ENCODE measurements at places on chromosomes 3 and 15. TPM values are rescaled to one million over a fixed set of nuclear protein-coding genes. Genes with fewer than 3 reads are reported as not detected.

The CHRD gene
- 5.8 TPM for total RNA-seq

The CNOT10 gene
- total RNA-seq = 21.8 TPM

The SPESP1 gene
- 4.1 TPM for total RNA-seq

The ARGFX gene
- not detected for total RNA-seq

The AP3S2 gene
- total RNA-seq = 37.3 TPM

The CKMT1B gene
- total RNA-seq = 3.0 TPM

The HESX1 gene
- 0.82 TPM for total RNA-seq

The TYRO3 gene
- total RNA-seq = 59.9 TPM

The ZIC1 gene
- not detected for total RNA-seq

GRCh38 chr15:70170096-70170699, 72.5 kb upstream of the TLE3 start:
- DNase-seq = no peak

GRCh38 chr3:195809796-195810454, 1.8 kb downstream of the MUC4 start:
- DNase-seq = no peak

- no peak for DNase-seq
Measured at GRCh38 chr15:55681631-55682030, 61.3 kb downstream of the PRTG start.

GRCh38 chr3:178474526-178474925, 61.7 kb upstream of the KCNMB2 start:
- no peak for DNase-seq

- no peak for DNase-seq
Measured at GRCh38 chr3:121981473-121981872, 40.6 kb downstream of the ILDR1 start.

GRCh38 chr3:178420033-178420432, 116.2 kb upstream of the KCNMB2 start:
- DNase-seq = no peak

DNA sequence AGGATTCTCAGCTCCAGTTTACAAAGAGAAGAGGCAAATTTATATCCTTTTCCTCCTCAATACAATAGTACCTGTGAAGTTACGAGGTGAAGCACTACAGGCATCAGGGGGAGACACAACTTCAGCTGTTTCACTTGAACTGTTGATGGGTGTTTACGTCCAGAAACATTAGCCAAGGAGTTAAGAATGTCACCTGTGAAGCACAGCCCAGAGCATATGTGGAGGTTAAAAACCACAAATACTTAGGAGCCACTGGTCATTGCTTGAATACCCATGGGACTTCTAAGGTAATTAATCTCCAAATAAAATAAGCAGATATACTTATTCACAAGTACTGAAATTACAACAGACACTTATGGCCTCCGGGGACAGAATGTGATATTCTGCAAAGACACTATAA, 246.5 kb downstream of the ULK4 start:
- DNase-seq = no peak

- no peak for DNase-seq
Measured at GRCh38 chr15:35740761-35741160, 194.8 kb upstream of the DPH6 start.

DNA sequence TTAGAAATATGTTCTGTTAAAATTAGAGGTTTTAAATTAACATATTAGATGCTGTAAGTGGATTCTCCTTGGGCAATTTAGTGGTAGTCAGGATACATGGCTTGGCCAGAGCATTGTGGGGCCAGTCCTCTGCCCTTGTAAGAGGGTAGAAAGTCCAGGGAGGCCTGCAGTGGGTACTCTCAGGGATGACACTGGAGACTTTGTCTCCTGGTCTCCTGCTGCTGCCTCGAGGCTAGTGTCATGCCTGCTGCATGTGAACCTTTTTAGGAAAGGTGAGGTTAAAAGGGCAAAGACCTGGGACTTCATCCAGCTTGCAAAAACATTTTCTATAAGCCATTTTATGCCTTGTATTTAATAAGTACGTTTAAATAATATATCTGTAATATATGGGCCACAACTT, 96.8 kb upstream of the PROK2 start:
- no peak for DNase-seq

DNA sequence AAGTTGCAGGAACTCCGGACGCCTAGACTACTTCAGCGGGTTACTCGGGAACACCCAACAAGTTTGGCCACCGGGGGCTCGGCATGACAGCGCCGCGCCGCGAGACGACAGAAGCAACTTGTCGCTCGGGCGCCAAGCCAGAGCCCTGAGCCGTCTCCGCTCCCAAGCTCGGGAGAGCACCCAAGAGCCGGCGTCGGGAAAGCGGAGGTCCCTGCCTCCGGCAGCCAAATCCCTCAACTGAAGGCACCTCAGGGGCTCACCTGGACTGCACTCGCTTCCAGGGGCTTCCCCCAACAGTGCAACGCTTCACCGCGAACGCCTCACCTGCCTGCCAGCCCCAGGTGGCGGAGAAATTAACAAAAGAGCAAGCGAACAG, 640 bp downstream of the MB21D2 start:
- DNase-seq = no peak

DNA sequence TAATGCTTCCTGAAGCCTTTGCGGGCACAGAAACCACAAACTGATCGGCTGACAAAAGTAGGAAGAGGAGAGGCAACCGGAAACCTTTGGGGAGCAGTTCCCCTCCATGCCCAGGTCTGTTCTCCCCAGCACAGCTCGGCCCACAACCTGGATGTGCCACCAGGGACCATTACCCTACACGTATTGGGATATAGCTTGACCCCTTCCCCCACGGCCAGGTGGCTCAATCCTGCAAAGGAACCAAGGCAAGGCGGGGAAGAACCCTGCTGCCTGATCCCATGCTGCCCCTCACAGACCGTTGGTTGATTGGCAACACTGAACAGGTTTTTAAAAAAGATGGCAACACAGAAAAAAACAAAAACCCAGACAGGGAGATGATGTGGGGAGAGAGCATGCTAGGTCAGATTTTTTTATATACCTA, 19.7 kb upstream of the TCAIM start:
- DNase-seq = no peak

GRCh38 chr15:51331141-51331540, 7.3 kb downstream of the CYP19A1 start:
- DNase-seq = no peak

- no peak for DNase-seq
Measured at GRCh38 chr15:95032156-95032555, 800.8 kb downstream of the MCTP2 start.

DNA sequence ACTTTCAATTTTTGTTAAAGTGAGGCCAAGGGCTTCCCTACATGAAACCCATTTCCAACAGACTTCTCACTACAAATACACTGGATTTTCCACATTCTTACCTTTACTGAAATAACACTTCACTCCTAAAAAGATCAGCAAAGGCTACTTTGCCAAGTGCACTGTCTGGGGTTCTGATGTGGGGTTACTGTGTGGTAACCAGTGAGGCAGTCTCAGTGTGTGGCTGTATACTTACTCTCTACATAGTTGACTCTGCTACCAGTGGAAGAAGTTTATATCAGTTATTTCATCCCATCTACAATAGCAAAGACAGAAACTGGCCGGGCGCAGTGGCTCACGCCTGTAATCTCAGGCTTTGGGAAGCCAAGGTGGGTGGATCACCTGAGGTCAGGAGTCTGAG, 5.6 kb downstream of the WDR82 start:
- DNase-seq = no peak

DNA sequence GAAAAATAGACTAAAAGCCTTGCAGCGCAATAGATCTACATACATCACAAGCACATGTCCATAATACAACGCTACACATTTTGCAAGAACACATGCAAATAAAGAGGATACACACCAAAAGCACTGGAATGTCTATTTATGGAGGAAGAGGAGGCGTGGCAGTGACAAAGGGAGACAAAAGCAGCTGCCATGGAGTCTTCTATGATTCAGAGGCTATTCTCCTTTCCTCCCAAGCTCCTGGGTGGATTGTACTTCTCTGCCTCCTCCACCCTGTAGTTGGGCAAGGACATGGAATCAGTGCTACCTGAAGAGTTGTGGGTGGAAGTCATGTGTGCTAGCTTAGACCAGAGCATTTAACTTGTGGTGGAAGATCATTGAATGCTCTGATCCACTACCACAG, 57.9 kb upstream of the ABHD2 start:
- DNase-seq = no peak

DNA sequence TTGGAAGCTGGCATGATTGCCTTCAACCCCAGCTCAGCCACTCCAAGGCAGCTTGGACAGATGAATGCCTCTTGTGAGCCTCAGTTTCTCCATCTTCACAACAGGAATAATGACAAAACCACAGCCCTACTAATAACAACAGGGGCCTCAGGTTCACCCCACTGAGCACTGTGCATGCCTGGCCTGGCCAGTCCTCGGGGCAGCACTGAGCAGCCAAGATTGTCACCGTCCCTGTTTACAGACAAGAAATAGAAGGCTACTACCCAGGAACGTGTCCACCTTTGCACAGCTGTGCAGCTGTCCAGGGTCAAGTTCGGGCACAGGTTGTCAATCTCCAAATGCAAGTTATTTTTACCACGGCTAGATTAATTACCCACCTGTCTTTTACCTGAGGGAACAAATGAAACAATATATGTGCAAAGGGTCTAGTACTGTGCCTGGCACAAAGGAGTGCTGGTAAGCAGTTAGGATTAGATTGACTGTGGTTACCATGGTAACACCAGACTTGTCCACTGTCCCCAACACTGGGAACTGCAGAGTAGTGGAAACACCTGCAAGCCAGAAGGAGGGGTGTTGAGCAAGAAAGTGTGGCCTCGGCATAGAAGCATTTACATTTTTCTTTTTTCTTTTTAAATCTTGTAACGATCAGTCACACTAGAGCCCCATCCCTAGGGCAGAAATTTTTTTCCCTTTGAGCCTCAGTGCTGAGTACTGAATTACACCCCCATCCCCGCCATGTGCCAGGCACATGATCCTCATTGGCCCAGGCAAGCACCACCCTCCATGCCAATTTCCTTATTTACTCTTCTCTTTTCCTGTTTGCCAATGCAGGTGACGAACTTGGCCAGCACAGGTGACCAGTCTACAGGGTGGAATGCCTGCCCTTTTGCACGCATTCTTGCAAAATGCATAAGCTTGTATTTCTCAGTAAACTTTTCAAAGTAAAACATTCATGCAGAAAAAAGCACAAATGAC, 66.3 kb upstream of the SLC6A6 start:
- no peak for DNase-seq

GRCh38 chr3:43998370-43998835, 243.3 kb upstream of the TOPAZ1 start:
- DNase-seq = no peak

DNA sequence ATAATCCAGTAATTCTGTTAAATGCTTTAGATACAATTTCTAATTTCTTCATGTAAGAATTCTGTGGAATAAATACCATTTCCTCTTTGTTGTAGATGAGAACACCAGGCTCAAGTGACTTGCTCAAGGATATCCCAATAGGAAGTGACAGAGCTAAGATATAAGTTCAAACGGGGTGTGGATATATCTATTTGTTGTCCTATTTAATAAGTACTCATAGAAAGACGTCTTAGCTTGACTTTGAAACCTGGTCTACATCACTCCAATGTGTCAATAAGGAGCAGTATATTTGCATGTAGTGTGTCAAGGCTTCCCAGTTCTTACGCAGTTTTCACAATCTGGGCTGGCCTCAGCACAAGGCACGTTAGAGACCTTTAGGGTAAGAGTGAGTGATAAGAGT, 4.7 kb upstream of the GCSAM start:
- no peak for DNase-seq

GRCh38 chr3:31157047-31157694, 262.7 kb upstream of the GADL1 start:
- DNase-seq = no peak

- no peak for DNase-seq
Measured at GRCh38 chr3:124791639-124792151, 61.4 kb downstream of the UMPS start.

DNA sequence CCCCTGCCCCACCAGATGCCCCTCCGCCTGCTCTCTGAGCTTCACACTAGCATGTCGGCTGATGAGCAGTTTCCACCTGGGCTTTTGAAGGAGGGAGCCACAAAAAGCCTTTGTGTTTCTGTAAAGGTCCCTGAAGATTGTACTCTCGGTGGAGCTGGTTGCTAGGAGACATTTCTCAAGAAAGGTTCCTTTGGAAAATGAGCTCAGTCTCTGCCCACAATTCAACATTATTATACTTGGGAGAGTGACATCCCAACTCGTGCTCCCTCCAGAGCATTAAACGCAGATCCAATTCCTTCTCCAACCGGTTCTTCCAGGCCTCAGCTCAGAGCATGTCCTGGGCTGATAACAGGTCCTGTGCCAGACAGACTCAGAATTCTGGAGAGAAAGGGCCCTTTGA, 26.8 kb upstream of the FAM107A start:
- no peak for DNase-seq

- DNase-seq = no peak
Measured at GRCh38 chr3:65899226-65899625, 139.5 kb downstream of the MAGI1 start.

DNA sequence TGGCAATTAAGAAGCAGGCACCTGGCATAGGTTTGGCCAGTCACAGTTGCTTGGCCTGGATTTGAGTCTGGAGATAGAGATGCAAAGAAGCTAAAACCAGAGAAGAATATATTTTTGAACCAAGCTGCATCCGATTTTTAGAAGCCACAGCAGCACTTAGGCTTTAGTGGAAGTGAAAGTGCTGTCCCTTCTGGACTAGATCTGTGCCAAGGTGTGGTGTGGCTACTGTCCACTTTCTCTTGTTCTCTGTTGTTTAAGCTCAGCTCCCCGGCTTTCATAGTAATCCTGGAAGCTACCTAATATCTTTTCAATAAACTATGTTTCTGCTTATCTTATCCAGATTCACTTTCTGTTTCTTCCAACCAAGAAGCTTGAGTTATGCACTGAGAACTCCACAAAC, 183.4 kb upstream of the THRB start:
- no peak for DNase-seq

GRCh38 chr3:156548902-156549301, 6.0 kb downstream of the SSR3 start:
- no peak for DNase-seq

DNA sequence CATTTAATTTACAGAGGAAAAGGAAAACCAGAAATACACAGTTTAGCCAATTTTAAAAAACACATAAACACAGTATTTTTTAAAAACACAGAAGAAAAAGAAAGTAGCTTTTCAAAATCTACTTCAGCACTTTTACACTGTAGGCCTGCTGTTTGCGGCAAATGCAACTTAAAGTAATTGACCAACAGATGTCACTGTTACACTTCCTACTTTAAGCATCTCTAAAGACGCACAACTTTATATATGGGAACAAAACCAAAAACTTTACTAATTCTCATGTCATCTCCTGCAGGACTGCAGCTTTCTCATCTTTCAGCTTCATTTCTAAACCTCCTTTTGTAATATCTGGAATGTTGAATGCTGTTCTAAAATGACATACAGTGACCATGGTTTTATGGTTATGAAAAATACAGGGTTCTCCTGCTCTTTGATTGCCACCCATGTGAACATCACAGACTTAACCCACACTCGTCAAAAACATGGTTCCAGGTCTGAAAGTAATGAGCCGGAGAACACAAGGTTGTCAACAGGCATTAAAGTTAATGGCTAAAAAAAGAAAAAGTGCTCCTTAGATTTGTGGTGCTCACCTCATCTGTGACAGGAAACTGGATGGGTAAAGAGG, 107.9 kb downstream of the FMN1 start:
- no peak for DNase-seq

GRCh38 chr3:169663951-169664820, 674 bp upstream of the MECOM start:
- DNase-seq = no peak
